ENCODE measurements at places on chromosomes 4 and X.

GRCh38 chr4:57329279-57329678 is 219.1 kb upstream of the IGFBP7 start:
- no peak for DNase-seq

DNA sequence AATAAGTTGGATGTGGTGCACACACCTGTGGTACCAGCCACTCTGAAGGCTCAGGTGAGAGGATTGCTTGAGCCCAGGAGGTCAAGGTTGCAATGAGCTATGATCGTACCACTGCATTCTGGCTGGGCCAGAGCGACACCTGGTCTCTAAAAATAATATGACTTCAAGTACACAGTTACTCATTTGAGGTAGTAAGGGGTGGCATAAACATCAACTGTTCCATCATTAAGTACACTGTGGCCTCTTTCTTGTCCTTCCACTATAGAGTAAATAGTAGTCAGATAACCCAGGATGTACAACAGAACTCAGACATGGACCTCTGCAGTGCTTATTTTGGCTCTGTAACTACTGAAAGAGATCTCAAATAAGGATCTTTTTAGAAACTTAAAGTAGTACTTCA is 10.6 kb downstream of the FAM9B start:
- DNase-seq: no peak

GRCh38 chr4:139317635-139318034 is 15.4 kb upstream of the NDUFC1 start:
- no peak for DNase-seq

- DNase-seq: no peak
Observed at GRCh38 chrX:53678667-53679066, 7.9 kb downstream of the HUWE1 start.

- no peak for DNase-seq
Observed at GRCh38 chrX:107000013-107000515, at the start of gene MORC4. Gene MORC4 (minus strand): TSS chrX:107000212. CDS start chrX:106999969, 243 bp downstream.

DNA sequence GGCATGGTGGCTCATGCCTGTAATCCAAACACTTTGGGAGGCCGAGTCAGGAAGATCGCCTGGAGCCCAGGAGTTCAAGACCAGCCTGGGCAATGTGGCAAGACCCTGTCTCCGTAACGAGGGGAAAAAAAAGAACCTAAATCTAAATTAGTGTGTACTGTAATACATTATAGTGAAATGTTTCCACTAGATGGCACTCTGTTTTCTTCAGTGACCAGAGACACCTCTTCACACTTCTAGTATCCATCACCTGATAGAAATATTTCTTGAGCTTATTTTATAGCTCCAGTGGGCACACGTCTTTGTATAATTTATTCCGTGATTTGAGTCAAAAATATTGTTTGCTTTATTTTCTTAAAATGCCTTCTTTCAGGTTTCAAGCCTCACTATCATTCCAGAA is 600.9 kb upstream of the DIPK2B start:
- DNase-seq: no peak

DNA sequence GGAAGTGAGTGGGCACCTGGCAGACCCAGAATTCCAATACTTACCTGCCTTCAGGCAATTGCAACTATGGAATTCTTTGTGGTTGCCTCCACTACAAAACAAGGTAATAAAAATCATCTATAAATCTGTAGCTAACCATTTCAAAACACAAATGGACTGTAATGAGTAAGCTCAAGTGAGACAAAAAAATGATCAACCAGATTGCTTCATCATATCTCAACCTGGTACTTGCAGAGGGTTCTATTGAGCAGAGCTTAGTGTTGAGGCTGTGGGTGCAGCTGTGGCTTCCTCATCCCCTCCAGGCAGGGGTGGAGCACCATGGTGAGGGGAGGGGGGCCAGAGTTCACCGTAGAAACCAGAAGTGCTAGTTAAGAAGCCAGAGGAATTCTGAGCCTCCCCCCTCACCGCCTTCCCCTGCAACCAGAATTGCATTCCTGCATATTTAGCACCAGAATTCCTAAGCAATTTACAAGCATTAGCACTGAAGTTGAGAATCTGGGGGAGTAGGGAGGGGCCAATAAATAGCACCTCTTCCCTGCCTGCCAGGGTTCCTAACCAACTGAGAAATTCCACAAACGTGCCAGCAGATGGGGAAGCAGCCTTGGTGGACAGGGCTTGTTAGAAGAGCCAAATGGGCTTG is 11.5 kb downstream of the CTAG1A start:
- DNase-seq: peak; percentile 52

- DNase-seq: no peak
Observed at GRCh38 chr4:118927974-118928373, 39.3 kb downstream of the SYNPO2 start.

DNA sequence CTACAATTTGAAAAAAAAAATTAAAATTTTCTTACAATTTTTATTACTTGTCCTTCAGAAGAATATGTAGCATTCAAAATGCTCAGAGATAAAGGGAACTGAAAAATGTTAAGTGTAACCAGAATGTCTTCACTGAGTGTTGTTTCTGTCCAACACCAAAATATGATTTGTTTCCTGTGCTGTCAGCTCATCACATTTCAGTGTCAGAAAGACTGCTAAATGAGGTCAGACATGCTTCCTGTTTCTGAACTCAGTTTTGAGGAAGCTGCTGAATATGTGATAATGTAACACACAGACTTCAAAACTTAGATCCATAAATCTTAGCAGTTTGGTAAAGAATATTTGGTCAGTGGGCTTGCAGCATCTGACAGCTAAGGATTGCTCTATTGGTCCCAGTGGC is 1849.7 kb downstream of the PCDH7 start:
- no peak for DNase-seq

DNA sequence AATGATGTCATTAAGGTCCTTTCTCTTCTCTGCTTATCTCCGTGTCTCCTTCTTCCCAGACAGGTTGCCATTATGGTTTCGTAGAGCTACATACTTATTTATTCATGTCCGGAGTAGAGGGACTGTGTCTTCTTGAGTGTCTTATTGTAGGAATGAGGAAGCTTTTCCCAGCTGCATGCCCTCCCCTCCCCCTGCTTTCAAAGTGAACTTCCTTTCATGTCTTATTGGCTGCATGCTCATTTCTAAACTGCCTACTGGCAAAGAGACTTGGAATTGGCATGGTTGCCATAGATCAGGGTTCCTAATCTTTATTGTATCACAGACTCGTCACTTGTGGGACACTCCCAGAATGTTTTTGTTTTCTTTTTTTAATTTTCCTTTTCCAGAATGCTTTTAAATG is 15.4 kb downstream of the VAMP7 start:
- DNase-seq: no peak

DNA sequence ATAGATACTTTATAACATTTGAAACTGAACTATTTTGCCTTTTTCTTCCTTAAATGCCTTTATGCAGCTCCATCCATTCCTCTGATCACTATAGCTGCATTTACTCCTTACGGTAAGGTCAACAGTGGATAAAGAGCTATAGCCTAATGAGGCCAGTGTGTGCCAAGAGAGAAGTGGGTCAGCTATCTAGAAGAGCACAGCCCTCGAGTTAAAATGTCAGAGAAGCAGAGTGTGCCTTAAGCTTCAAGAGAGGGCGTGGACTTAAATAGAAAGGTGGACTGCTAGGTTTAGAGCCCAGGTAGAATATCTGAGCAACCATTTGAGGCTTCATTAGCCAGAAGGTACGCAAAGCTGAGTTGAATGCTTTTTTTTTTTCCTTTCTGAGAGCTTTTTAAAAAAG is 347.4 kb downstream of the BMPR1B start:
- DNase-seq: no peak
